ENCODE measurements at places on chromosomes 13 and 19.

DNA sequence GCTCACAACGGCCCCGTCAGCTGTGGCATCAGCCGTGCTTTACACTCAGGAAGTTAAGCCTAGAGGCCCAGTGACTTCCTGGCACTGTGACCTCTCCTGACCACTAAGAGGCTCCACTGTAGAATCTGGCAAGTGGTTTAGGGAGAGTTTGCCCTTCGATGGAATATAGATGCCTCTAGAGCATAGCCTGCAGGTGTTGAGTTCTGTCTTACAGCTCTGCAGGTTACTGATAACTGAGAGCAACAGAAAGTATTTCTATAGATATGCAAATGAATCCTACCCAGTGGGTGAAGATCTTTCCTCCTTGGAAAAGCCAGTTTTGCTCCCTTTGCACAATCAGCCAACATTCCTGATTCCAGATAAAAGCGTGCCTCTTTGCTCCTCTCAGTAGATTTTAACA, 35.8 kb downstream of the ATP12A start:
- no peak for DNase-seq

DNA sequence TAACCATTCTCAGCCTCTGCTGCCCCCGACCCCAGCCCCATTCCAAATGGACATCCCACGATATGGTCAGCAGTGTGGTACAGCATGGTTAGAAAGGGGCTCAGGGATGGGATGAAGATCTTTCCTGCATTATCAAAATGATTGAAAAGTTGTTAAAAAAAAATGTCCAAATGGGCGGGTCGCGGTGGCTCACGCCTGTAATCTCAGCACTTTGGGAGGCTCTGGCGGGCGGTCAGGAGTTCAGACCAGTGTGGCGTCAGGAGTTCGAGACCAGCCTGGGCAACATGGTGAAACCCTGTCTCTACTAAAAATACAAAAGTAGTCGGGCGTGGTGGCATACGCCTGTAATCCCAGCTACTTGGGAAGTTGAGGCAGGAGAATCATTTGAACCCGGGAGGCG, 54.3 kb upstream of the ZNF254 start:
- no peak for DNase-seq

DNA sequence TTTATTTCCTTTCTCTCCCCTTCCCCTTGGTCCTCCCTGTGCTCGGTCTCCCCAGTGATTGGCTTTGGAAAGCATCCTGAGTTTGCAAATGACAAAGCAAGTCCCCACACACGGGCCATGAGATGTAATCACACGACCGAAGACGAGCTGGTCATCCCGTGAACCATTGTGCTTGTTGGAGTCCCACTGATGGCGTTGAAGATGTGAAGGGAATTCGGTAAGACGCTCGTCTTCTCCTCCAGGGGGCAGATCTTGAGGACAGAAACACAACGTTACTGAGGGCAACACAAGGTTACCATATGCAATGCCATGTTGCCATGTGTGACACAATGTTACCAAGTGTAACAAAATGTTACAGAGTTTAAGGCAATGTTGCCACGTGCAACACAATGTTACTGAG, 42.0 kb upstream of the SLC15A1 start:
- DNase-seq: no peak

- DNase-seq: no peak
These were observed 1471.7 kb downstream of the UQCRFS1 start for GRCh38 chr19:27741236-27741635.

DNA sequence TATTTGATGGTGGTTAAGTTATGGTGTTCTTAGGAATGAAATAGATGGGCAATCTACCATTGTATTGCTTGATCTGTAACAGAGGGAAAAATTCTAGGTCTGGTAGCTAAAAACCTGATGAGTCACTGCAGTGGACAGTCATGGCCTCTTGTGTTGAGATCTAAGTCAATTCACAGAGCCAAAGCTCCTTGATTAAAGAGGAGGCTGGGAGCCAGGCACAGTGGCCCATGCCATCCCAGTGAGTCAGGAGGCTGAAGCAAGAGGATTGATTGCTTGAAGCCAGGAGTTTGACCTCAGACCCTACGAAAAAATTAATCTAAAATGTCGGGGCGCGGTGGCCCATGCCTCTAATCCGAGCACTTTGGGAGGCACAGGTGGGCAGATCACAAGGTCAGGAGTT, 67.1 kb upstream of the KPNA3 start:
- DNase-seq: no peak

GRCh38 chr19:10093295-10094186, 7.4 kb downstream of the SHFL start:
- DNase-seq: no peak

- DNase-seq: no peak
These were observed 796 bp downstream of the ZNF304 start for GRCh38 chr19:57351867-57352266.

GRCh38 chr13:47521890-47522487, 479.1 kb downstream of the SUCLA2 start:
- DNase-seq: no peak

DNA sequence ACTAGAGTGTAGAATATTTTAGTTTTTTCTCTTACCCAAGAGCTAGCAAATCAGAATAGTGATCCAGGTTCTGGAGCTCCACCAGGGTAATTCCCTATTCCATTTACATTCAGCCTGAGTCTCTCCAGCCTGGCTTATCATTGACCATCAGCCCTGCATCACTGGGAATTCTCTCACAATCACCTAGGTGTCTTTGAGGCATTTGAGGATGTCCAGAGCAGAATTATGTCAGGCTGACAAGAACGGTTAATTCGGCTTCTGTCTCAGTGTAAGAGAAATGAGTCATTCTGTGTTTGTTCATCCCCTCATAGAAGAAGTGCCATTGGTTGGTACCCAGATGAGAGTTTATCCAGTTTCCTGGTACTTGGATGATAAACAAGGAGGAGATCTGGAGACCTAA, 180.5 kb downstream of the ZNF737 start:
- DNase-seq: no peak

DNA sequence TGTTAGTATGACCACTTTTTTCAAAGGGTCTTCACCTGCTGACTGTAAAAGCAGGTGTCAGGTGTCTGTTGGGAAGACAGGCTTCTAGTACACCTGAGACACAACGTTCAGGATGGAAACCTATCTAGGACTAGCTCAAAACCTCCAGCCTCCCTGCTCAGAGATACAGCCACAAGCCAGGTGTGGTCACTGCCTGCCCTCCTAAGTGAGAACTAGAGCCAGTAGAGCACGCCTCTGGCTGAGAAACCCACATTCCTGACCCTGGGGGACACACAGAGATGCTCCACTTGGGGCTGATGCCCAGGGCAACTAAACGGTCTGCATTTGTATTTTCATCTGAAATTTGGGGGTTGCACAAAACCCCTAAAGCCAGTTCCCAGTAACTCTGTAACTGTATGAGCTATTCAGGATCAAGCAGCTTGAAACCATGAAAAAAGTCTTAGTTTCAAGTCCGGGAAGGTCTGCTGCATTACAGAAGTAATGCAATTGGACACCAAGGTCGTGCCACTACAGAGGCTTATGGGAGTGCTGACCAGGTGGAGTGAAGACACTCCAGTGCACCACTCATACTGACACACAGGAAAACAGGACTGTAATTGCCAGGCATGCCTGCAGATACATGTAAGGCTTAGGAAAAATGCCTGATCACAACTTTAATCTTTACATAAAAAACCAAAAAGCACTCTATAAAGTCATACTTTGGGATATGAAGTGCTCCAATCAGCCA, 27.8 kb downstream of the ANKRD10 start:
- DNase-seq: no peak

DNA sequence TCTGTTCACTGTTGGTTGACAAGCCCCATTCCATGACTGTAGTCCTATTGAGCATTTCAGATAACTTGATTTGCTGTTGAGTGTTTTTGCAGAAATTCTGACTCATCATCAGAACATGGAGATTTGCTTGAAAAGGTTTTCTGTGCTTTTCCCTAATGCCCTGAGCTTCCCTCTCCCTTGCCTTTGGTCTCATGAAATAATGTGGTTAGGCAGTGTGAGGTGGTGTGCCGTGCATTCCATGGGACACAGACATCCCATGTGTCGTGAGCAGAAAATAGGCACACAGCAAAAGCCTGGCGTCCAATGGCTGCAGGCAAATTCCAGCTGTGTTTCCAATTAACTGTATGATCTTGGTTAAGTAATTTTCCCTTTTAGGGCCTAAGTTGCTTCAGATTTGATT, 197.4 kb downstream of the DLEU7 start:
- no peak for DNase-seq
